ENCODE measurements at places on chromosomes 7 and 10. TPM values are rescaled to one million over a fixed set of nuclear protein-coding genes. Genes with fewer than 3 reads are reported as not detected.
A peak's percentile ranks its signal among the peaks of the same experiment; 100 is the strongest.

The SKIDA1 gene
- total RNA-seq, result not detected

The TEX36 gene
- total RNA-seq, result not detected

The CHN2 gene
- 23.2 TPM for total RNA-seq

The OPALIN gene
- not detected for total RNA-seq

The SSBP1 gene
- 112 TPM for total RNA-seq

DNA sequence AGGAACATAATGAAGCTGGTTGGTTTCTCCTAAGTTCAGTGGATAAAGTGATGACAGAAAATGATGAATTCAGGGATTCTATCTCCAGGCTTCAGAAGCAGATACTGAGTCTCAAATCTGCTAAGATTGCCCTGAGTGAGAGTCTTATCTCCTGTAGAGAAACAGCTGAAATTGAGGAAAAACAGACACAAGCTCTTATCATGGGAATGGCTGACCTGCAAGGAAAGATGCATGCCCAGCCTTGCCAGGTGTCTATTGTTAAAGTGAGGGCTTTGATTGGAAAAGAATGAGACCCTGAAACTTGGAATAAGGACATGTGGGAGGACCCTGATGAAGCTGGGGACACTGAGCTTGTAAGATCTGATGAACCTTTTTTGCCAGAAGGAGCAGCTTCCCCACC is 100.3 kb downstream of the DNAJB9 start:
- DNase-seq, result no peak
- no peak overlapping the region for H3K27ac ChIP-seq
- no peaks in the 10 kb centered on the region for H3K27me3 ChIP-seq
- H3K36me3 ChIP-seq, result no peaks in the 10 kb centered on the region
- H3K4me1 ChIP-seq, result no peaks in the 10 kb centered on the region

DNA sequence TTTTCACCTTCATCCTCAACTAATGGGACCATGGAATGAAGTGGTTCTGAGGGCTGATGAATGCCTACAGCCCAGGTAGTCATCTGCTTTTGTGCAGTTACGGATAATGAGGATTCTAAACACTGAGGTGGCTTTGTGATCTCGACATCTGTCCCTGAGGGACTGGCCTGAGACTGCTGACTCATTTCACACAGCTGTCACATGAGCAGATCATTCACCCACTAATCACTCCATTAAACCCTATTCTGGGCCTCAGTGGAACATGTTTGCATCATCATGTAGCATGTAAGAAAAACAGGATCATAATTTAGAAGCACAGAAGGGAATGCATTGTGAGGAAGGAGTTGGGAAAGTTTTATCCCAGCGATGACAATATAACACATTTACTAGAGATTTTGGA is 79.4 kb upstream of the FEZF1 start:
- H3K27me3 ChIP-seq, result no peaks in the 10 kb centered on the region
- no peak for DNase-seq
- no peak overlapping the region for H3K4me3 ChIP-seq
- H3K36me3 ChIP-seq, result no peaks in the 10 kb centered on the region
- H3K27ac ChIP-seq, result no peak overlapping the region
- H3K4me1 ChIP-seq, result no peaks in the 10 kb centered on the region

DNA sequence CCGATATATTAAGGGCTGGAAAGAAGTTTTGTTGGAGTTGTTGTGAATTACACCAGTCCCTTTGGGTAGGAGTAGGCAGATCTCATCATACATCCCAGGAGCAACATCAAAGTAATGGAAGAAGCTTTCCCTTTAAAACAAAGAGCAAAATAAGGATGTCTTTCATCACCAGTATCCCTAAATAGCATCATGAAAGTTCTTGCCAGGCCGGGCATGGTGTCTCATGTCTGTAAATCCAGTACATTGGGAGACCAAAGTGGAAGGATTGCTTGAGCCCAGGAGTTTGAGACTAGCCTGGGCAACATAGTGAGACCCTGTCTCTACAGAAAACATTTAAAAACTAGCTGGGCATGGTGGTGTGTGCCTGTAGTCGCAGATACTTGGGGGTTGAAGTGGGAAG is 38.7 kb downstream of the LRRC20 start:
- no peaks in the 10 kb centered on the region for H3K4me1 ChIP-seq
- DNase-seq, result no peak
- H3K4me3 ChIP-seq, result no peak overlapping the region
- H3K27ac ChIP-seq, result no peak overlapping the region

DNA sequence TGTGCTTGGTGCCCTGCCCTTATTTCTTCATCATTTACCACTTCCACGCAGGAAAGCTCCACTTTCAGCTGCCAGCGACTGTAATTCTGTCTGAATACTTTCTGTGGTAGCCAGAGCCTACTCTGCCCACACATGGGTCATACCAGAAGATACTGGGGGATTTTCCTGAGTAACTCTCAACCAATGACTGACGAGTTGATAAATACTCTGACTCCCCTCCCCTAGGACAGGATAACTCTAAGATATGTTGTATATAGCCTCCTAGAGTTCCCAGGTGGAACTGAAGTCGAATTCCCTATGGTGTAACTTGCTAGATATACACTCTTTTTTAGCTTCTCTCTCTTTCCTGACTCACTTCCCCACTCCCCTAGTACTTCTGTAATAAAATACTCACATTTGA is 29.8 kb downstream of the SEM1 start:
- H3K27ac ChIP-seq, result no peak overlapping the region
- H3K36me3 ChIP-seq, result no peaks in the 10 kb centered on the region
- no peaks in the 10 kb centered on the region for H3K27me3 ChIP-seq
- no peak for DNase-seq
- H3K4me3 ChIP-seq, result no peak overlapping the region

DNA sequence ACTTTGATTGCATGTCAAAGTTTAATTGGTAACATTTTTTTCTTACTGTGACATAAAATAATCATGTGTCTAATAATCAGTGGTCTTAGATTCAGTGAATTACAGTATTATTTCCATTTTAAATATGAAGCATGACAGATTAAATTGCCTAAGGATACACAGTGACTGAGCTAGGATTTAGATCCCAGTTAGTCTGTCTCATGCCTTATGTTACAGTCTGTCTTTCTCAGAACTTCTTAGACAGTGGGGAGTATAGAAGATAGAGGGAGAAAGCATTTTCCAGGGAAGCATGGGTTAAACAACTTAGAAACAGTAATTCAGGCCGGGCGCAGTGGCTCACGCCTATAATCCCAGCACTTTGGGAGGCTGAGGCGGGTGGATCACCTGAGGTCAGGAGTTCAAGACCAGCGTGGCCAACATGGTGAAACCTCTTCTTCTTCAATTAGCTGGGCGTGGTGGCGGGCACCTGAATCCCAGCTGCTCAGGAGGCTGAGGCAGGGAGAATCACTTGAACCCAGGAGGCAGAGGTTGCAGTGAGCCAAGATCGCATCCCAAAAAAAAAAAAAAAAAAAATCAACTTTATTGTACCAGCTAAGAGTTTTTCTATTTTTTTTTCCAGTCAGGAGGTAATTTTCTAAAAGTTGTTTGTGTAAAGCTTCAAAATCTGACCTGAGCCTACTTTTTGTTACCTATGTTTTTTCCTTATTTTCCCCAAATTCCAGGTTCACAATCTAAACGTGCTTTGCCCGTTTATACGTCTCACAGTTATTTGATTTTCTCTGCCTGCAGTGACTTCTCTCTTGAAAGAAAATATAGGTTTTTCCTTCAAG is 3.3 kb downstream of the CASD1 start:
- no peaks in the 10 kb centered on the region for H3K27me3 ChIP-seq
- no peak for DNase-seq
- no peak overlapping the region for H3K4me3 ChIP-seq
- no peak overlapping the region for H3K27ac ChIP-seq
- H3K4me1 ChIP-seq, result peaks cover 15% of the 10 kb centered on the region
- no peaks in the 10 kb centered on the region for H3K36me3 ChIP-seq

DNA sequence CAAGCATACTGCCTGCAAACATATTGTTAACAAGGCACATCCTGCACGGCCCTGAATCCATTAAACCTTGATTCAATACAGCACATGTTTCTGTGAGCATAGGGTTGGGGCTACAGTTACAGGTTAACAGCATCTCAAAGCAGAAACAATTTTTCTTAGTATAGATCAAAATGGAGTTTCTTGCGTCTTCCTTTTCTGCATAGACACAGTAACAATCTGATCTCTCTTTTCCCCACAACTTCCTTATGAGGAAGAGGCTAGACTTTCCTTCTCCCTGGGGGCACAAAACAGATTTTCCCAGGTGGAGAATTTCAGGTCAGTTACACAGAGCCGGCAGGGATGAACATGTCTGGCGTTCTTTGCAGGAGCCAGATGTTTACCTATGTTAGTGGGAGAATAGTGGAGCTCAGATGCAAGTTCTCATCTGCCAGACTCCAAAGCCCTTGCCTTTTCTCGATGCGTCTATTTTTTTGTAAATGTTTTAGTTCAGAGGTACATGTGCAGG is 37.5 kb upstream of the PFKFB3 start:
- no peak overlapping the region for H3K27ac ChIP-seq
- no peak overlapping the region for H3K4me3 ChIP-seq
- H3K4me1 ChIP-seq, result peaks cover 18% of the 10 kb centered on the region
- no peaks in the 10 kb centered on the region for H3K27me3 ChIP-seq
- peaks cover 8% of the 10 kb centered on the region for H3K36me3 ChIP-seq
- no peak for DNase-seq

GRCh38 chr10:70034232-70034631 is 18.4 kb upstream of the MACROH2A2 start:
- no peaks in the 10 kb centered on the region for H3K4me1 ChIP-seq
- no peak overlapping the region for H3K4me3 ChIP-seq
- no peaks in the 10 kb centered on the region for H3K36me3 ChIP-seq

DNA sequence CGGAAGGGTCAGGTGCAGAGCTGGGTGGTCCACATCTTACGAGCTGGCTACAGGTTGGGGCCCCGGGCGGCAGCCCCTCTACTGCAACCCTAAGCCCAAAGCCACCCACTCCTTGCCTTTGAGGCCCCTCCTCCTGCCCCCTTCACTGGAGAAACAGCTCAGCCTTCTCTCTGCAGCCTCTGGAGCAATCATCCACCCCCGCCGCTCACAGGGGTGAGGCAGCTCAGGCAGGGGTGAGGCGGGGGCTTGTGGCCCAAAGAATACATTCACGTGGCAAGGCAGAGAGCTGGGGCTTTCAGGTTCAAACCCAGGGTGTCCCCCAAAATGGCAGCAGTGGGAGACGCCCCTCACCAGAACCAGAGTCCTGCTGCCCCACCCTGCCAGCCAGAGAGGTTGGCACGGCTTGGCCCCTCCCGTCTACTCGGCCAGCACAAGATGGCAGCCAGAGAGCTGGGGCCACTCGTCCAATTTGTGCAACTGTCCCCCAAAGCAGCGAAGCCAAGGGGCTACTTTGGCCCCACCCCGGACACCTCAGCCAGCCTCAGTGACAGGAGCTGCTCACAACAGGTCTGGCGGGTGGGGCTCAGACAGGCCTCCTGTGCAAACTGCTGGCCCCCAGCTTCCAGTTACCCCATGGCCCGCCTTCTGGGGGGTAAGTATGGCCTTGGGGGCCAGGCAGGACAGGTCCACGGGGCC is 7.2 kb downstream of the GNB2 start:
- H3K27me3 ChIP-seq, result no peaks in the 10 kb centered on the region
- no peak for DNase-seq
- H3K36me3 ChIP-seq, result peaks cover 79% of the 10 kb centered on the region
- no peak overlapping the region for H3K27ac ChIP-seq
- H3K4me1 ChIP-seq, result peaks cover 32% of the 10 kb centered on the region

DNA sequence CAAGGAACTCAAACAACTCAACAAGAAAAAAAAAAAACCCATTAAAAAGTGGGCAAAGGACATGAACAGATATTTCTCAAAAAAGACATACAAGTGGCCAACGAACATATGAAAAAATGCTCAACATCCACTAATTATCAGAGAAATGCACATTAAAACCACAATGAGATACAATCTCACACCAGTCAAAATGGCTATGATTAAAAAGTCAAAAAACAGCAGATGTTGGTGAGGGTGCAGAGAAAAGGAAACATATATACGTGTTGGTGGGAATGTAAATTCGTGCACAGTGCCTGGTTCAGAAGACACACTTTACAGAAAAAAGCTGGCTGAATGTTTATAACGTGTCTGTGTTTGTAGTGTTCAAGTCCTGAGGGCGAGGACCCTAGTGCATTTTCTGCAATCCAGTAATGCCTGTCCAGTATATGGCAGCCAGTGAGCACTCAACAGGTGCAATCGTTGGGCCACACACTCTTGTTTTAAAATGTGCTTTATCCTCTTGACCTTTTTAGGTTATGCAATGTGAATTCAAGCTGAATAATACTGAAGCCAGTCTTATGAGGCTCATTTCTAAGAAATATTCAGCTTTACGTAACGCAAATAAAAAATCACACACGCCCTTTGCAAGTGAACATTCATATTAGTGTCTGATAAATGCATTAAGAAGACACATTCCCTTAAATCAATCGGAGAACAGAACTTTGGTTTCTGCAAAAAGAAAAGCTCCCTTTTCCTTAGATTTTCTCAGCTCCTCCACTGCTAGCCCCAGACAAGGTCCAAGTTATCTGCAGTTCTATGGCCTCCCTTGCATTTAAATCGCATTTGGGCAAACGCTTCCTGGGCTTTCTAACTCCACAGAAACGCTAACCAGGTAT is 813 bp upstream of the MTURN start:
- H3K27me3 ChIP-seq, result no peaks in the 10 kb centered on the region
- peaks cover 12% of the 10 kb centered on the region for H3K4me1 ChIP-seq
- DNase-seq, result no peak
- H3K27ac ChIP-seq, result no peak overlapping the region
- H3K36me3 ChIP-seq, result no peaks in the 10 kb centered on the region

- H3K27ac ChIP-seq, result no peak overlapping the region
- peaks cover 17% of the 10 kb centered on the region for H3K36me3 ChIP-seq
- no peak overlapping the region for H3K4me3 ChIP-seq
- peaks cover 14% of the 10 kb centered on the region for H3K4me1 ChIP-seq
Observed at GRCh38 chr10:3099291-3100092, 32.1 kb downstream of the PFKP start.

DNA sequence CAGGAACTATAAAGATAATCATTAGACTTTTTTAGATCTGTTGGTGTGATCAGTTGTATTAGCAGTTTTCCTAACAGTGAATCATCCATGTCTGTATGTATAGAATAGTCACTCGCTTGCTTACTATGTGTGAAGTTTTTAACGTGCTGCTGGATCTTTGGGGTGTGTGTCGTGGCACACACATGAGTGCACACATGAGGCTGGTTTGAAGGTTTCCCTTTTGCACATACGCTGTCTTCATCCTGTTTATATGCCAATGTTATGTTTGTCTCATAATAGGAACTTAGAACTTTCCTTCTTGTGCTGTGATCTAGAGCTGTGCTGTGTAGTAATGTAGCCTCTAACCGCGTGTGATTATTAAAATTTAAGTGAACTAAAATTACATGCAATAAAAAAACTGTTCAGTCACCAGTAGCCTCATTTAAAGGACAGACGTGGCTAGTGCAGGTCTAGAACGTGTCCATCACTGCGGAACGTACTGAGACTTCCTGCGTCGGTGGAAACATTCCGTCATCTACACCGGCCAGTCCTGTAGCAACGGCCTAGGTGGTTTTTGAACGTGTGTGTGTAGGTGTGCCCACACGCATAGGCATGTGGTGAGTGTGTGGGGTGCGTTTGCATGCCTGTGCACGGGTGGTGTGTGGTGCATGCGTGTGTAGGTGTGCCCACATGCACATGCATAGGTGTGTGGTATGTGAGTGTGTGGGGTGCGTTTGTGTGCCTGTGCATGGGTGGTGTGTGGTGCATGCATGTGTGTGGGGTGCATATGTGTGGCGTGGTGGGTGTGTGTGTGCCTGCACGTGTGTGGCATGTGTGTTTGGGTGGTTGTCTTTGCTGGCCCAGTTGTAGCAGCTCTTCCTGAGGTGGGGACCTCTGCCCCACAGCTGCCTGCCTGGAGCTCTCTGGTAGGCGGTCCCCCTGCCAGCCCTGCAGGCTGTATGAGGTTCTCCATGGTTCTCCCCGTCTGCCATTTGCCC is 56.6 kb downstream of the INPP5A start:
- peak overlapping the region; percentile 67 for H3K27ac ChIP-seq
- no peaks in the 10 kb centered on the region for H3K27me3 ChIP-seq
- DNase-seq, result no peak
- no peak overlapping the region for H3K4me3 ChIP-seq

GRCh38 chr7:132508724-132509353 is 67.4 kb downstream of the PLXNA4 start:
- no peak overlapping the region for H3K4me3 ChIP-seq
- peaks cover 26% of the 10 kb centered on the region for H3K4me1 ChIP-seq

All from natural killer cell (primary cell).